ENCODE measurements at places on chromosomes 7 and 10. TPM values are rescaled to one million over a fixed set of nuclear protein-coding genes. Genes with fewer than 3 reads are reported as not detected.

DNA sequence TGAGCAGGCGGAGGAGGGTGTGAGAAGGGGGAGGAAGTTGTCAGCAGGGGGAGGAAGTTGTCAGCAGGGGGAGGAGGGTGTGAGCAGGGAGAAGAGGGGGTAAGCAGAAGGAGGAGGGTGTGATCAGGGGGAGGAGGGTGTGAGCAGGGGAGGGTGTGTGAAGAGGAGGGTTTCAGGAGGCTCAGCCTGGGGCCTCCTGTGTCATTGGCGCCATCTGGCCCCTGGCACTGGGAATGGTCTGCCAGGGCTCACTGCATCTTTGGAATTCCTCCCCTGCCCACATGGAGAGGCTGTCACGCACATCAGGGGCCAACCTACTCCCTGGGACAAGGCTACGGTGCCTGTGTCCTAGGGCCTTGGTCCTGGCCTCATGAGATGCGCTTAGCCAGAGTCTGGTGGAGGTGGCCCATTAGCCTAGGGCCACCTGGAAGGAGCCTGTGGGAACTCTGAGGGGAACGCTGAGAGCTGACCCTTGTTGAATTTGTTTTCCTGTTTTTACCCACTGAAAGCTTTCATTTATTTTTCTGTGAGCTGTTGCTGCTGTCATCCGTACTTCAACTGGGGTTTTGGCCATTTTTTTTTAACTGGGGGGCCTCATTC is 18.0 kb downstream of the CAMK2B start:
- no peaks in the 10 kb centered on the region for H3K27me3 ChIP-seq
- H3K27ac ChIP-seq, result no peak overlapping the region
- peak; percentile 31 for DNase-seq
- no peaks in the 10 kb centered on the region for H3K4me1 ChIP-seq
- no peaks in the 10 kb centered on the region for H3K36me3 ChIP-seq

LFNG gene
- 25.2 TPM for total RNA-seq

GRCh38 chr7:85175217-85175616 is 11.6 kb downstream of the SEMA3D start:
- DNase-seq, result no peak
- H3K27ac ChIP-seq, result no peak overlapping the region
- H3K27me3 ChIP-seq, result no peaks in the 10 kb centered on the region
- peaks cover 8% of the 10 kb centered on the region for H3K4me1 ChIP-seq
- H3K36me3 ChIP-seq, result no peaks in the 10 kb centered on the region

- no peak overlapping the region for H3K27ac ChIP-seq
- no peak overlapping the region for H3K4me3 ChIP-seq
- H3K36me3 ChIP-seq, result no peaks in the 10 kb centered on the region
These were observed 27.9 kb upstream of the UNC5B start for GRCh38 chr10:71184421-71184820.

GRCh38 chr10:124378271-124378670 is 40.5 kb downstream of the OAT start:
- no peaks in the 10 kb centered on the region for H3K36me3 ChIP-seq
- no peaks in the 10 kb centered on the region for H3K4me1 ChIP-seq
- H3K27me3 ChIP-seq, result no peaks in the 10 kb centered on the region
- no peak overlapping the region for H3K4me3 ChIP-seq
- DNase-seq, result no peak
- H3K27ac ChIP-seq, result no peak overlapping the region
